Liver (tissue), 10 donors: ENCODE measurements at places on chromosomes 2 and 18. TPM values are rescaled to one million over a fixed set of nuclear protein-coding genes. Genes with fewer than 3 reads are reported as not detected.

DNA sequence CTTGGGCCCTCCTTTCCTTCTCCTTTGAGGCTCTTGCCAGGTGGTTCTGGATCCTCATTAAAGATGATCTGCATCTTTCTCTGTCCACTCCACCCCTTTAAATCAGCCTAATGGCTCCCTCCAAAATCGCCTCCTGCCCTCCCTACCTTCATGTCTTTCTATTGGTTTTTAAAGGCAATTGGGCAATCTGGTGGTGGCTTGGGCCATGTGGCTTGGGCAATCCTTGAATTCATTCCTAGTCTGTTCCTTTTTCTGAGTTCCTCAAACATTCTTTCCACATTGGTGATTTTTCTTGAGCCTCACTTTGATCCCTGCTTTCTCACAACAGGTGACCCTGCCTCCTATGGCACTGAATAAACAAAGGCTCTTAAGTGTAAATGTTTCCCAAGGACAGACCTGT lies 266.2 kb upstream of the REV1 start:
- DNase-seq, result no peak

DNA sequence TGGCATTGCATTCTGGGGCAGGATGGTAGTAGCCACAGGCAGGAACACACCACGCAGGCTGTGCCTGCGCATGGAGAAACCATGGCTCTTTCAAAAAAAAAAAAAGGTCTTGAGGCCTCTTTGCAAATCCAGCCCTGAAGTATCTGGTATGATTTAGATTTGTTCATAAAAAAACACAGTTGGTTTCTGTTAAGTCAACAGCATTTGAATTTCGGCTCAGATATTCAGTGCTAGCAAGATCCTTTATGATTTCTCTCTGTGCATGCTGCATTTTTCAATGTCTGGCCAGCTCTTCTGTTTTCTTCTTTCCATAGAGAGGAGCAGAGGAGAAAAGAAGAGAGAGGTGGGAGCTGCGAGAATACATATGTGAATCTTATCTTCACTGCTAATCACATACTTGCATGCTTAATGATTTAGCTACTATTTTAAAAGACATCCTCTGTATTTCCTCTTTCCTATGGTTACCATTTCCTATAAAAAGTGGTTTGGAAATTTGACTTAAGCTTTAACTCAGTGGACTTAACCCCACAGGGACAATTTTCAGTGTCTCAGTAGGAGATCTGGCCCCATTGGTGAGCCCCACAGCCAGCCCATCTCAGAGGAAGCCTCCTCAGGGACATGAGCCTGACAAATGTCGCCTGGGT lies 214.3 kb upstream of the APCDD1 start:
- no peak for DNase-seq

GRCh38 chr2:207624185-207625013 lies 795 bp downstream of the METTL21A start:
- DNase-seq, result peak; percentile 68

POTEE gene
- total RNA-seq, result not detected

DNA sequence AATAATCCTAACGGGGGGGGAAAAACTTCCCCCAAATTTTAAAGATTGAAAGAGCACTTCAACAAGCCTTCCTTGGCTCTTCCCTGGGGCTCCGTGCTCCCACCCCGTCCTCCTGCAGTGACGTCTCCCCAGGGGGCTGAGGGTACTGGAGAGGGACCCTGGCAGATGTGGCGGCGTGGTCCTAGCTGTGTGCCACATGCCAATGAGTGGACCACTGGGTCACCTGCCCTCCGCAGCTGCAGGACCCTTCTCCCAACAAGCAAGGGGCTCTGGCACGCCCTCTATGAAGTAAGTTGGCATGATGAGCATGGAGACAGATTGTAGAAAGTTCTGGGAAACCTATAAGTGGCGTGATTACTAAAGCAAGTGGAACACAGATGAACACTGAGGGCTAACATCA lies 46.7 kb downstream of the PXDN start:
- DNase-seq, result no peak

DNA sequence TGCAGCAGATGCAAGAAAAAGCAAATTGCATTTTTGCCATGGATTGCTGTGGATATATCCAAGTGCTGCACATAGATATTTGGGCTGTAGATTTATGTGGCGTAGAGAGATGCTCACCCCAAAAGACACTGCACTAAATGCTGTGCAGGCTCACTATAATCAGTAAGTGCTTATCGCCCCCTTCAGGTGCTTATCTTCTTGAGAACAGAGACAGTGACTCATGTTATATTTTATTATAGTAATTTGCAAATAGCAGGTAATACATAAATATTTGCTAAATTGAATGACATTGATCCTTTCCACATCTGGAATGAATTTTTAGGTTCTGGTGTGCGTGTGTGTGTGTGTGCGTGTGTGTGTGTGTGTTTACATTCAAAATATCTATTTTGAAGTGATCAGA lies 36.8 kb upstream of the PLEKHM3 start:
- DNase-seq, result no peak

GAREM2 gene
- total RNA-seq, result 0.08 TPM

DAW1 gene
- not detected for total RNA-seq

SPATA3 gene
- not detected for total RNA-seq

DNA sequence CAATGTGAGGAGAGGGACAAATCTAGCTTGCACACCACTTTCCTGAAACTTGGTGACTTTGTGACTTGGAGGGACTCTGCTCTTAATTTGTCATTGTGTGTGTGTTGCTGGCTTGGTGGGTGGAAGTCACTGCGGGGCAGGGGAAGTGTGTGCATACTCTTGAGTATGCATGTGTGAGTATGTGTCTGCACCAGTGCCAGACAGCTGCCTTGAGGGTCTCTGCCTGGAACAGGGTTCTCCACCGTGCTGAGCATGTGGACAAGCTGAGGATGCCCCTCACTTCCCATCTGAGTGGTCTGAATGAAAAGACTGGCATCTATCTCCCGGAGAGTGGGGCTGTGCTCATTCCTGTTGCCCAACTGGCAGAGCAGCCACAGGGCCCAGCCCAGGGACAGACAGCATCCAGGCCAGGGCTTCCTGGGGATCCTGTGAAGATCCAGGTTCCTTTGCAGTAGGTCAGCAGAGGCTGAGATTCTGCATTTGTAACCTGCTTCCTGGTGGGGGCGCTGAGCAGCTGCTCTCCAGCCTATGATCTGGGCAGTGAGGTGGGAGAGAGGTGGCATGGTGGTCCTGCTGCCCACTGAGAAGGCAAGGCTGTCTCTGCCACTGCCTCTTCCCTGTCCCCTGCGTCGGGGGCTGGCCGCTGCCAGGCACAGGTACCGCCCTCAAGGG lies 138.9 kb upstream of the HAAO start:
- DNase-seq, result no peak

DNA sequence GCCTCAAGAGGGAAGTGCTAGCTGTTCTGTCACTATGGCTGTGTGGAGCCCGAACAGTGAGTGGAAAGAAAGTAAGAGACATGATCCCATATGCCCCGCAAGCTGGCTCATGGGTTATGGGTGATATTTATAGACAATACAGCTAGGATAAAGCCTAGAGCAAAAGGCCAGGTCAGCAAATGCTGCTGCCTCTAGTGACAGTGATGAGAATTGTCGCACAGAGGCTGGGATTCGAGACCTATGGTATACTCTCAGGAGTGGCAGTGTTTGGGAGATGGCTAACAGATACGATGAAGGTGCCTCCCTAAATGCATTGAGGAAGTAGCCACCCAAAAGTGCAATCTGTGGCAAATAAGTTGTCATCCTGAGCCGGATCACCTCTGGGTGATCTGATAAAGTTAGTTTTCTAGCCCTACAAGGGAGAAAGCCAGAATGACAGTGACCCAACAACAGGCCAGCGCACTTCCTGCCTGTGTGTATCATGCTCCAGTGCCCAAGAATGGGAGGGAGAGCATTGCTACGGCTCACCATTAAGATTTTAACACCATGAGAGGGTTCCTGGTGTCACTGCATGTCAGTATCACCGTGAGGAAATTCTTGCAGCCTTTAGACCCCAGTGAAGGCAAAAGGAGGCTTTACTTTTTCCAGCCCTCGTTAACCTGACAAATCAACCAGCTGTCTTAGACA lies 92.2 kb upstream of the TGFA start:
- DNase-seq, result no peak

FAHD2A gene
- 68.7 TPM for total RNA-seq

DNA sequence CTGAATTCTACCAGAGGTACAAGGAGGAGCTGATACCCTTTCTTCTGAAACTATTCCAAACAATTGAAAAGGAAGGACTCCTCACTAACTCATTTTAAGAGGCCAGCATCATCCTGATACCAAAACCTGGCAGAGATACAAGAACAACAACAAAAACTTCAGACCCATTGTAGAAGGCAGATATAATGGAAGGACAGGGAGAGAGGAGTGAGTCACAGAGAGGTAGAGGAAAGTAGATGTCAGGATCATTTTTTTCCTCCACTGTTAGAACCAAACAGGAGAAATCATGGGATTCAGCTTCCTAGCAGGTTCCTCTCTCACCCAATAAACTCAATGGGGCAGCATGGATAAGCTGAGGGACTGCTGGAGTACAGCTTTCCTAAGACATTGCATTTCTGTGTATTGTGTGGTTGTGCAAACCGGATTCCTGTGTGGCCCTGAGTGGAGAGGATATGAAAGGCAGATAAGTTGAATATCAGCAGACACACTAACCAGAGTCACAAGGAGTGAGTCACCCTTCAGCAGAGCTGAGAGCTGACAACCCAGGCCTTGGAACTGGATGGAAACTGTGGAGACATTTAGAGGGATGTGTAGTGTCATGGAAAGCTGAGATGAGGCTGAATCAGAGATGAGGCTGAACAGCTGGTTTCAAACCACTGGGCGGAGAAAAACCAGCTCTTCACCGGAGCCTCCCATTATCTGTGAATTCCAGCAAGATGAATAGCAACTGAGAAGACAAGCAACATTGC lies 60.9 kb upstream of the MMADHC start:
- DNase-seq, result no peak

- DNase-seq, result no peak
These were observed 57.3 kb upstream of the MBOAT2 start for GRCh38 chr2:9060819-9061218.

IL1F10 gene
- not detected for total RNA-seq

- DNase-seq, result no peak
These were observed 85.6 kb upstream of the ST3GAL5 start for GRCh38 chr2:85974390-85974789.

DNA sequence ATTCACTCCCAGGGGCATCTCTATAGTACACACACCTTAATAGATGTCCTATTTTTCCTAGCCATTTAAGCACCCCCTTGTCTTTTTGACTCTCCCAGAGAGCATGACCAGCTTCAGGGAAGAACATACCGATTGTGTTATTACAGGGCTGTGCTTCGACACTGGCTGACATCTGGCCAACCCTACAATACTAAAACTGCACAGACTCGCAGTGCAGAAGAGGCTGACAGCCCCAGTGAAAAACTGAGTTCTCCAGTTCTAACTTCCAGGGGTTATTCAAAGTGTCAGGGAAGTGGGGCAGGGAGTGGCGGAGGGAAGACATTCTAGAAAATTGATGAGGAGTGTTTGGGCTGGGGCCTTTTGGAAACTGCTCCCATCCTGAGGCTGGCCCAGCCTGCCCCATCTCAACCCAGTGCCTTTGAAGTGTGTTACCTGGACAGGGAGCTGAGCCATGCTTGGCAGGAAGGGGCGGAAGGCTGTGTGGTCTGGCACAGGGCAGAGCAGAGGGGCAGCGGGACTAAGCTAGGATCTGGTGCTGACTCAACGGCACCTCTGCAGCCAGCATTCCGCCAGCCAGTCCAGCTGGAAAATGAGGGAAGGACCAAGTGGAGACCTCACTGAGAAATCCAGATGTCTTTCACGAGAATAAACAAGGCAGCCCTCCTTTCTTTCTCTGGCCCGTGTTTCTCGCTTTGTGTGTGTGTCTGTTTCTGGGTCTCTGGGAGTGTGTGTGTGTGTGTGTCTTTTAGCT lies 15.4 kb upstream of the IGFBP5 start:
- no peak for DNase-seq

- no peak for DNase-seq
These were observed 182.8 kb upstream of the FOSL2 start for GRCh38 chr2:28209864-28210263.

ZNF396 gene
- total RNA-seq, result 1.2 TPM

IL1R1 gene
- total RNA-seq, result 49.3 TPM

DNA sequence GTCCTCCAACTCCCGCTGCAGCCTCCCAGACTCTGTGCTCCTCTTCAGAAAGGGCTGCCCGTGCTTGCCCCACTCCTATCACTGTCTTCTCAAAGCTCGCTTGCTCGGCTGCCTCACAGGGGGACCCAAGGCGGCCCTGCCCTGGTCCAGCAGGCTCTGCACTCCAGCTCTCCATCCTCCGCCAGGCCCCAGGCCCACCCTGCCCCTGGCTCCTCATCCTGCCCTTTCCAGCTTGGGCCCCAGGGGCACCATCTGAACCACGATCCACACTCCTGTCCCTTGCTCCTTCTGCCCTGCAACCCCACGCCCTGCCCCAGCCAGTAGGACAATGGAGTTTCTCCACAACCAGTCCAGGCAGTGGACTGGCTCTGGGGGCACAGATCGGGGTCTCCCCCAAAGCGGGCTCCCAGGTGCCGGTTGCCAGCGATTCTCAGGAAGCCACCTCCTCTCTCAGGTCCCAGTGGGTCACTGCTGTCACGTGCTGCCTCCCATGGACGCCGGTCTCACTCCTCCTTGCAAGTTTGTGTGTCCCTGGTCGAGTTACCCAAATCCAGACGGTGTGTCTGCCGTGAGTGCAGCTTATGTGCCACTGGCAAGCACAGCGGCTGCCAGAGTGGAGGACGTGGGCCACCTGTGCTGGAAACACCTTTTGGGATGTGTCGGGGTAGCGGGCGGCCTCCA lies 238.5 kb downstream of the HDAC4 start:
- no peak for DNase-seq
